ENCODE measurements at places on chromosomes 5 and 9.
A peak's percentile ranks its signal among the peaks of the same experiment; 100 is the strongest.

GRCh38 chr9:128068386-128069205 lies 564 bp downstream of the SLC25A25 start:
- DNase-seq, result peak; percentile 86

- no peak for DNase-seq
These were observed 39.0 kb upstream of the SLC12A7 start for GRCh38 chr5:1150866-1151265.

- DNase-seq, result no peak
These were observed 59.1 kb upstream of the PHF2 start for GRCh38 chr9:93517331-93517730.

GRCh38 chr5:141514330-141515133 lies 25.7 kb downstream of the PCDHGC5 start:
- DNase-seq, result no peak

- DNase-seq, result no peak
These were observed 262.8 kb downstream of the CDH10 start for GRCh38 chr5:24381861-24382489.

DNA sequence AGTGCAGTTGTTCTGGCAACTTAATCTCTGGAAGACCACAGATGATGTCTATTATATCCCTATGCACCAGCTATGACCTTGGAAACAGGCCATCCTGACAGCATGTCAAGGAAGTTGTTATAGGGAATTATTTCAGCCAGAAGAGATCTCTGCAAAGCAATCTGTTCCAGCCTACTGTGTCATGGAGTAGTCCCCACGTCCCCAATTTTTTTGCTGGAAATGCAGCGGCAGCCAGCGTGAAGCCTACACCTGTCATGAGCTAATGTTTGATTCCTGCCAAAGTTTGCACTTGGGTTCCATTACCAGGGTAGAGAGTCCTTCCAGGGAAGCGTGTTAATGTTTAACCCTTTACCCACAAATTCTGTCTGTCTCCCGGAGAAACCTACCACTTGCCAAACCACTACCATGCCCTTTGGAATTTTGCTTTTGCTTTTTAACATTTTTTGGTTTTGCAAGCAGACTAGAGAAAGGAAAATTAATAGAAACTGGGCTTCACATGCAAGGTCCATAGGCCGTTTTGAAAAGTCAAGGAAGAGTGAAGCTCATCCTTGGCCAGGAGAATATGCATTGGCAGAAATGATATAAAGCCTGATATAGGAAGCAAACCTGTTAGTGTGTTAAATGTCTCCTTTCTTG lies 174.9 kb upstream of the SPRY4 start:
- no peak for DNase-seq

DNA sequence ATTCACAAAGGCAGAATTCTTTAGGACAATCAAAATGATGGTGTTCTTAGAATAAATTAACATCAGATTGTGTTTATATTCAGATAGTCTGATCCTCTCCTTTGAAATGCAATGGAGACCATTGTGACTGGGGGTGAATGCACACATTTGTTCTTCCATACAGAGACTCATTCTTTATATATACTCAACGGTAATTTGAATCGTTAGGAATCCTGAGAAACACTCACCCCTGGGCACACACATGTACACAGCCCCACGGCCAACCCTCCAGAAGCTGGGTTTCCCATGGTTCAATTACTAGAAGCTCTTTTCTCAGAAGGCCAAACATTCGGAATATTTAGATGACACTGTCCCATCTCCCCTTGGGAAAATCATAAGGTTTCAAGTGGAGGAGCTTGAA lies 57.5 kb upstream of the EPB41L4B start:
- no peak for DNase-seq

DNA sequence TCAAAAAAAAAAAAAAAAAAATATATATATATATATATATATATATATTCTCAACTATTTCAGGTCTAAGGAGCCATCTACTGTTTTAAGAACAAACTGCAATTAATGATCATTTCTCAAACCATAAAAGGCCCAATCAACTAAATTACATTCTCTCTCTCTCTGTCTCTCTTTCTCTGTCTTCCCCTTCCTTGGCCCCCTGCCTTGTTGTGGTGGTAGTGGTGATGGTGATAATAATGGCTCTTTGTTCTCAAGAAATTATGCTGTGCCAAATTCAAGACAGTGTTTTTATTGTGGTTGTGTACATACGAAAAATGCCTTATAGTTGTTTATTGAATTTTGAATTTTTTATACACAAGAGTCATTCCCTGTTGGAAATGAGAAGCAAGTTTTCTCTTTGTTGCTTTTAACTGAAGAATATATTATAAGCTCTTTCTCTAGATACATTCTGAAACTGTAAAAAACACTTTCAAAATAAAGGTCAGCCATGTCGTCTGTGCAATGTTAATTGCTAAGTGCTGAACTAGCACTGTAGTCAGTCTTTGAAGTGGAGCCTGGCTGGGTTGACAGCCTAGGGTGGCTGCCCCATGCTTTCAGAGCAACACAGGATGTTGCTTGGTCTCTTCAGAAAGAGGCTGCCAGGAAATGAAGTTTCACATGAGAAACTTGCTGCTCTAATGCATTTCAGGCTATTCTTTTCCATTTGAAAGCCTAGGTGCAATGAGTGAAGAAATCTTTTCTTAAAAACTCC lies 96.0 kb downstream of the HINT1 start:
- DNase-seq, result no peak

DNA sequence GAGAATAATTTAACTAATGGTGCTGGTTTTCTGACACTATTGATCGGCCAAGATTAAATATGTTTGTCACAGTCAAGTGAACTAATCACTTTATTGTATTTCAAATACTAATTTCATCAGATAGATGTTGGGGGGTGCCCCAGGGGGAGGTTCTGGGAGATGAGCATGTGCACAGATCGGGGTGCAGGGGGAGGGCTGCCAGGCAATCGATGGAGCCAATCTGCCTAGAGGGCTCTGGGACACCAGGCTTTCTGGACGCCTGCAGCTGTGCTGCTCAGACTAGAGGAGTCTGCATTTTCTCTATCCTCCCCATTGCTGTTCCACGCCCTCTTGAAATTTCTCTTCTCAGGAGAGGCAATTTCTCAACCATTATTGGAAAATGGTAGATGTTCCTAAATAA lies 100.0 kb upstream of the ALDH1B1 start:
- DNase-seq, result no peak

DNA sequence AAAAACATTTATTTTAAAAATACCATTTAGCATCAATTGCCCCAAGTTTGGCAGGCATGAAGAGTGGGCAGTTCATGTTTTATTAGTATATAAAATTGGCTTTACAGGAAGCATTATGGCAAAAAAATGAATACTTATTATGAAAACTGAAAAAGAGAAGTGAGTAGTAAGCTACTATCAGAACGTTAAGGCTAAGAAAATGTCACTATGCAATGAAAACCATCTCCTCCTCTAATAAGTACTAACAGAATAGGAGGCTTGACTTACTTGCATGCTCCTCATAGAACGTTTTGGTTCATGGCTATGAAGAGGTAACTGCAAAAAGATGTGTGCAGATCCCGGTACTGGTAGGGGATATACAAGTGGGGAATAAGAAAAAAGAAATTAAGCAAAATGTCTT lies 23.6 kb downstream of the TICAM2 start:
- DNase-seq, result no peak

Measured in inflammatory macrophage (primary cell).